Posterior vena cava (tissue), 2 donors: ENCODE measurements at places on chromosomes 3 and 15. TPM values are rescaled to one million over a fixed set of nuclear protein-coding genes. Genes with fewer than 3 reads are reported as not detected.

DNA sequence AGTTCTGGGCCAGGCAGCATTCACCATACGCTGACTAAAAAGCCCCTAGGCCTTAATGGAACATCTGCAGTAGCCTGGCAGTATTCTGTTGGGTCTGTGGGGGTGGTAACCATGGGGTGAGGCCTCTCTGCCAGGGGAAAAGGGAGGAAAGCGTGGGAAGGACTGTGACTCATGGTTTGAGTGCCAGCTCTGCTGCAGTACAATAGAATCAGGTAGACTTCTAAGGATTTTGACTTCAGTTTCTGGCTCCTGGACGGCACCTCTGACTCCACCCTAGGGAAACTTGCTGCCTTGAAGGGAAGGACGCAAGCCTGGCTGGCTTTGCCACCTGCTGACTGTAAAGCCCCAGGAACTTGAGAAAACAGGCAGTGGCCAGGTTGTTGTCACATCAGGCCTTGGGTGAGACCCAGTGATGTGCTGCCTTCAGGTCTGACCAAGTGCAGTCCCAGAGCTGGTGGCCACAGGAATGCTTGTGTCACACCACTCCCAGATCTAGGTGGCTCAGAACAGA is 148.6 kb downstream of the SUCNR1 start:
- DNase-seq, result no peak

DNA sequence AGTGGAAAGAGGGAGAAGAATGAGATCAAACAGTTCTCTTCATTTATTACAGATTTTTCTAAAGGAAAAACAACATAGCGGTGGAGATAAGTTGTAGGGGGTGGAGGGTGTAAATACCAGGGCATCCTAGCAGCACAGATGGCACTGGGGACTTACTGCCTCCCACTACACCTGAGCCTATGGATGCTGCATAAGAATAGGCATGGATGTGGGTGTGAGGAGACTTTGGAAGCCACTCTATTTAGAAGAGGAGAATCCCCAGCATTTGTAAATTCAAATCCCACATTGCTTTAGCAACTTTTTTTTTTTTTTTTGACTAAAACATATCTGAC is 27.4 kb upstream of the IL1RAP start:
- DNase-seq, result no peak

DNA sequence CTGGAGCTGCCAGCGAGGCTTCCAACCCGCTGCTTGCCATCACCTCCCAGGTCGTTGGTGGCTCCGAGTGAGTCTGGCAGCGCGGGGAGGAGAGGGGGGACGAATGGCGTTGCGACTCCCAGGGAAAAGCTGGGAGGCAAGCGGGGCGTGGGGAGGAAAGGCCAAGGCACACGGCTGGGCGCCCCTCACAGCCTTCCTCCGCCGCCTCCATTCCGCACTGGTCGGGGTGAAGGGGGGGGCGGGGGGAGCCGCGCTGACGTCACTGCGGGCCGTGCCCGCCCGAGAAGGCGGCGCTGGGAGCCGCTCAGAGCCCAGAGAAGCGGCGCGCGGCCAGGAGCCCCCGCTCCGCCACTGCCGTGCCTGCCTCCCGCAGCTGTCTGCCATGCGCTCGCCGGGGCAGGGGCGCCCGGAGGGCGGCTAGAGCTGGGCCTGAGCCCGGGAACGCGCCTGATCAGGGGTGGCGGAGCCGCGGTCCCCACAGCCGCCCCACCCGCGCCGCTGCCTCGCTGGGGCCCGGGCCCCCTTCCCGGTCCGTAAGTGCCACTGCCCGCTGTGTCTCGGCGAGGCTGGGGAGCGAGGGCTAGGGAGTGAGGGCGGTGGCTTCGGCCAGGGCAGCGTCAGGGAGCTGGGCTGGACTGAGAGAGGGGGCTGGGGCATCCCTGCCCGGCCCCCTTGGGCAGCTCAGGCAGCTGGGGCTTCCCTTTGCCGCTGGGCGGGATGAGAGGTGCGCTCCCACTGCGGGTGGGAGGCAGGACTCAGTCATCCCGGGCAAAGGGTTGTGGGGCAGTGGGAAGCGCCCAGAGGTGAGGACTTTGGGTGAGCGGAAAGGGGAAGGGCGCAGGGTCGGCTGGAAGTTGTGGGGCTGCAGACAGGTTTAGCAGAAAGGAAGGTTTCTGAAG is 27.8 kb upstream of the POLG start:
- DNase-seq, result no peak

GRCh38 chr3:55859305-55859704 is 372.2 kb upstream of the WNT5A start:
- no peak for DNase-seq

DNA sequence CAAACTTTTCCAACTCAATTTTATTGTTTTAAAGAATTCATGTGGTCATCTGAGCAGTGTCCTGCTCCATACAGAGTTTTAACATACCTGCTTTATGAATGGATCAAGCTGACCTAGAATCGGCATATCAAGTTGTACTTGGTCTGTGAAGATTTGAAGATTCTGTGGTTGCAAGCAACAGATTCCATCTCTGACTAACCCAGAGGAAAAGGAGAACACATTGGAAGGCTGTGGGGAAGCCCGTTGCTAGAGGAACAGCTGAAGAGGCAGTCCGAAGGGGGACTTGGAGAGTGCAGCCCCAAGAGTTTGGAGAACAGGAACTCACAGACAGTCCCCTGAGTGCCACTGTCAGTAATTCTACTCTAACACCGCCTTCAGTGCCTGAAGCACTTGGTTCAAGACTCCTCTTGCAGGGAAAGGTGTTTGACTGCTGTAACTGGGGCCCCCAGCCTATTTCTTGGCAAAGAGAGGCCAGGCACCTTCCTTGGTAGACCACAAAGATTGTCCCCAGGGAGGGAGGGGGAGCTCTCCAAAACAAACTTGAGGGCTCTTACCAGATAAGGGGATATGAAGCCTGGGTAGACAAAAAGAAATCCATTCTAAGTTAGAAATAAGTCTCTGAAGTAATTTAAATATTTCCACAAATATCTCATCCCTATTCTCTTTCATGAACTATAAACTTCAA is 88.8 kb downstream of the LARS2 start:
- DNase-seq, result no peak

DNA sequence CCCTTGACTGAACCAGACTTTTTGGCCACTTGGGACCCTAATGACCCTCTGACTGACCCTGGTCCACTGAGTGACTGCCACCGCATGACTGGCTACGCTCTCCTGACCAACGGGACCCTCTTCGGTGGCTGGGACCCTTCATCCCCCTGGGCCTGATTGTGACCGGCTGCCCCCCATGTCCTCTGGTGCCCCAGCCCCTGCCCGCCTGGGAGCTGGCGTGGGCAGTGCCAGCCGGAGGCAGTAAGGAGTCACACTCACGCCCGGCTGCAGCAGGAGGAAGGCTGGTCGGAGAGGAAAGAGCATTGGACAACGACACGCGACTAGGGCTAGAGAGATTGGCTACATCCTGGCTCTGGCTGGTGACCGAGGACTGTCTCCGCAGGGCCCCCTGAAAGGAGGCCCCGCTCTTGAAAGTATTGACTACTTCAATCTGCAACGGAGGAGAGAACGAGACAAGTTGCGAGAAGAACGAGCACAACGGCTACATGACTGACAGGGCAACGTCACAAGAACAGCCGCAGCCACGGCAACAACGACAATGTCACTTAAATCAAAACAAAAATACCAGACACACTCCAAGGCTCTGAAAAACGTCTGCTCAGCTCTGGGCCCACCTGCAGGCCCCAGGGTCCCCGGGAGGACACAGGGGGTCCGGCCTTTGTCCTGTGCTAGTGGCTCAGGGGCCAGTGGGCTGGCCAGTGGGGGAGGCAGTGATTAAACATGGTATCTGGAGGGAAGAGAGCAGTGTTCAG is 15.1 kb upstream of the SEC13 start:
- no peak for DNase-seq

SV2B gene
- 2.9 TPM for total RNA-seq

RETNLB gene
- total RNA-seq, result not detected

GPR176 gene
- 11.0 TPM for total RNA-seq

HPS3 gene
- total RNA-seq, result 16.3 TPM

CAMKV gene
- total RNA-seq, result not detected

SMC4 gene
- total RNA-seq, result 23.2 TPM

FLNB gene
- total RNA-seq, result 130 TPM

CCR3 gene
- total RNA-seq, result not detected
